Thoracic aorta (tissue), 2 donors: ENCODE measurements at places on chromosomes 13 and 19.

DNA sequence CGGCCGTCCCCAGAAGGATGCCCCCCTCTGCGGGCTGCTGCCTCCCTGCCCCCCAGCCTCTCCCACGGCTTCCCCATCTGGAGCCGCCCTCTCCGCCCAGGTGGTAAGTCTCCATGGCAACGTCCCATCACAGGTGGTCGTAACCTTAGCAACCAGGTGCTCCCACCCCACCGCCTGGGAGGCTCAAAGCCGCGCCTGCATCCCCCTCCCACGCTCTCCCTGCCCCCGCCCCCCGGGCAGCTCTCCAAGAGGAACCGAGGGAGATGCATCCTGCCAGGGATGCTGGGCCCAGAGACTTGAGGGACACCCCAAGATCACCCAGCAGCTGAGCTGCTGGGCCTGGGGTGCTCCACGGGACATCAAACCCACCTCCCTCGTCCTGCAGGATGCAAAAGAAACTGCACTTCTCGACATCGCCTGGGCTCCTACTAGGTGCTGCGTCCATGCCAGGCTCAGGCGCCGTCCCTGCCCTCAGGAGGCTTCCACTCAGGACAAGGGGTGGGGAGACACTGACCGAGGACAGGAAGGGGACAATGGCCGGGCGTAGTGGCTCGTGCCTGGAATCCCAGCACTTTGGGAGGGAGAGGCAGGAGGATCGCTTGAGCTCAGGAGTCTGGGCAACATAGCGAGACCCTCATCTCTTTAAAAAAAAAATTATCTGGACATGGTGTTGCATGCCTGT lies 5.0 kb upstream of the LINGO3 start:
- no peak for DNase-seq

- DNase-seq, result no peak
Measured at GRCh38 chr19:36043952-36044351, 10.1 kb downstream of the THAP8 start.

DNA sequence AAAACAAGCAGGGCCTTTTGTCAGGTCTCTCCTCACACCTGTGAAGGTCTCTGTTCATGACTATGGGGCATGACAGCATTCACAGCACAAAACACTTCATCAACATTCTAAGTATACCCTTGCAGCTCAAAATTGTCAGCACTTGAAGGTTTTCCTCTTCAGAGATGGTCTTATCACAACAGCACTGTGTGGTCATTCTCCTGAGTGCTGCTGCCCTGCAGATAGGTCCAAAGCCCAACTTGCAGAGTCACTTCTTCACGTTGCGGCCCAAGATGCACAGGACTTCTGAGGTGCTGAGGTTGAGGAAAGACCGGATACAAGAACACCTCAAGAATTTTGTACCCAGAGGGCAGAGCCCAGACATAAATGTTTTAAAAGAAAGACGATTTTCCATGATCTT lies 574.5 kb downstream of the UQCRFS1 start:
- no peak for DNase-seq

GRCh38 chr13:101917833-101918661 lies 465.6 kb downstream of the ITGBL1 start:
- no peak for DNase-seq

GRCh38 chr13:44437356-44438233 lies 64.0 kb downstream of the SERP2 start:
- no peak for DNase-seq

- no peak for DNase-seq
Measured at GRCh38 chr19:38290631-38291147, 13.4 kb upstream of the C19orf33 start.

DNA sequence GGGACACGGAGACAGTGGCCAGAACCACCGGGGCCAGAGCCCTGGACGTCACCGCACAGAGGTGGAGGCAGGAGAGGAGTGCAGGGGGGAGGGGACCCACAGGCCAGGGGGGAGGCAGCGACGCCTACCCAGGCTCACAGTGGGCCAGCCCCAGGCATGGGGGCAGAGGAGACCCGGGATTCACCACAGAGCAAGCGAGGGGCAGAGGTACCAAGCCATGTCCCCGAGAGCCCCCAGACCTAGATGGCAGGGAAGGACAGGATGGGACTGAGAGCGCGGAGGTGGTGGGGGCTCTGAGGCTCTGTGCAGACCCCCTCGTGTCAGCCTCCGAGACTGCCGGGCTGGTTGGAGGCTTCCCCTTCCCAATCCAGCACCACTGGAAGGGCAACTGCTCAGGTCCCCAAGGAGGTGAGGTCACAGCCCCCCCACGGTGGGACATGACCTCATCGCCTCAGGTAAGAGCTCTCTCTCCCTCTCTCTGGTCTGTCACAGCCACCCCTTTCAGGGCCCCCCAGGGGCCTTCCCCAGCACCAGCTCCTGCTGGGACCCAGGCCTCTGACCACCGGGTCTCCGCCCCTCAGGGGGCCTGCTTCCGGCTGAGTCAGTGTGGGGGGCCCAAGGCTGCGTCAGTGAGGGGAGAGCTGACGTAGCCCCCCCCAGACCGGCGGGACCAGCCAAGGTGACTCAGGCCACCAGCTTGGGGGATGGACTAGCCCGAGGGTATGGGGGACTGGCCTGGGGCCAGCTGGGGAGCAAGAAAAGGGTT lies 2.2 kb upstream of the IL11 start:
- no peak for DNase-seq

DNA sequence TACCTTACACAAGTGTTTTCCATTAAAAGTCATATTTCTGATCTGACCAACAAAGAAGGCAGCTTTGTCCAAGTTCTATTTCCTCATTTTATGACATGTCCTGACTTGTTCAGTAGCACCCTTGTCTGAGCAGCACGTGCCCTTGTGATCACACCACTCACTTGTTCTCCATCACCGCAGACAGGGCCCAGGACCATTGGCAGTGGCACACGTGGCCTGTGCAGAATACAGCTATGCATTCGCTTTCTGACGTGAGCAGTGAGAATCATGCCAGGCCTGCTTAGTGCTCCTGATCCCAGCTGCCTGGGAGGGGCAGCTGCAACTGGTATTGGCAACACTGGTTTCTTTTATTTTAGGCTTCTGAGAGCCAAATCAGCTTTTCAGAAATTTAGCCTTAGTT lies 134.2 kb downstream of the FRY start:
- no peak for DNase-seq
